ELR (cell line): ENCODE measurements at places on chromosomes 11 and 22.

DNA sequence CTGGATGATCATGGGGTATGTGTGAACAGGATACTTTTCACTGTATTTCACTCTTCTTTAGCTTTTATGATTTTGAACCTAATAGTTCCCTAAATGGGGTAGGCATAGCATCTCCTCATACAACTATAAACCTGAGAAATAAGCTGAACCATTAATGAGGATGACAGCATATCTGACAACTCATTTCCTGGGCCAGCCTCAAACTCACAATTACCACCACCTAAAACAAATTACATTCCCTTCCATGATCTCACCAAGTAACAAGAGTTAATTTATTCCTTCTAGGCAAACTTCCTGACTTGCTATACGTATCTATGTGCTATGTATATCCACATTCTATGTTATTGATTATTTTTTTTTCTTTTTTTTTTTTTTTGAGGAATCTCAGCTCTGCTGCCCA, 23.0 kb downstream of the SIK3 start:
- DNase-seq: peak; percentile 42

DNA sequence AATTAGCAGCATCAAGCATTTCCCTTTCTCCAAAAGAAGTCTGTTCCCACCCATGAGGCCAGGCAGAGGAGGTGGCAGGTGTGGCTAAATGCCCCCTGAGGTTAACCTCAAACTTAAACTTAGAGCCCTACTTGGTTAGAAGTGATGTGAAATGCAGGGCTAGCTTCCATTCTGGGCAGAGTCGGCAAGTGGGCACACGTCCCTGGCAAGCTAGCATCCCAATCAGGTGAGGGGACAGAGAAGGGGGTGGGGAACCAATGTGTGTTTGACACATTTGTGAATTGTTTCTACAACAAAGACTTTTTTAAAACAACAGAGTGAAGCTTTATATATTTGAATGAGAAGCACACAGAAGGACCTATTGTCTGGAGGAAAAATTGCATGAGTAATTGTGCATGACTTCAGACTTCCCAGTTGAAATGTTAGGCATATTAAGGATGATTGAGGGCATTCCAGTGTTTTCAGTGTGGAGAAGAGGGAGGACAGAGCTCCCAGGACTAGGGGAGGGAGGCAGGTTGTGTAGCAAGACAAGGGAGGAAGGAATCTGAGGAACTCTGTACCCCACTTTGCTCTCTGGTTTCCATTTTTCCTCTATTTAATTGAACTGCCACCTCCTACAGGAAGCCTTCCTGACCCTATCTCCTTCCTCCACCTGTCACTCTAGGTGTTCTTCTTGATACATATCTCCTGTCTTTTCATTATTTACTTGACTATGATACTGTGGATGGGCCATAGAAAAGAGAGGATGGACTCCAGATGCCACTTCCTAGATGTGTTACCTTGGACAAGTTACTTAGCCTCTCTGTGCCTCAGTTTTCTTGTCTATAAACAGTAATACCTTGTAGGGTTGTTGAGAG, 83.3 kb upstream of the PICALM start:
- DNase-seq: peak; percentile 61

DNA sequence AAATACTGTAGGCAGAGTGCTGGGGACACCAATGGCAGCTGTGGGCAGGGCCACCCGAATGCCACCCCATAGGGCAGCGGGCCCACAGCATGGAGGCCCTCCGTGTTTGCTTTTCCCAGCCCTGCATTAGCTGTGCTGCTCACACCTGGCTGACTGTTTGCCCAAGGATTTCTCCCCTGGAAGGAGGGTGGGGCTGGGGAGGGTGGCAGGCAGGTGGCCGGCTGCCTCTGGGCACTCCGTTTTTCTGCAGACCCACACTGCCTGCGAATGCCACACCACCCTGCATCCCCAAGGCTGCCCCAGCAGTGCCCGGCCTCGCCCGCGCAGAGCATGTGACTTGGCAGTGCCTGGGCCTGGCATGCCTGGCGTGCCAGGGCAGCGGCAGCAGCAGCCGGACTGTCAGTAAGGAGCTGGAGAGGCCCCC, 19.6 kb downstream of the DAGLA start:
- no peak for DNase-seq

DNA sequence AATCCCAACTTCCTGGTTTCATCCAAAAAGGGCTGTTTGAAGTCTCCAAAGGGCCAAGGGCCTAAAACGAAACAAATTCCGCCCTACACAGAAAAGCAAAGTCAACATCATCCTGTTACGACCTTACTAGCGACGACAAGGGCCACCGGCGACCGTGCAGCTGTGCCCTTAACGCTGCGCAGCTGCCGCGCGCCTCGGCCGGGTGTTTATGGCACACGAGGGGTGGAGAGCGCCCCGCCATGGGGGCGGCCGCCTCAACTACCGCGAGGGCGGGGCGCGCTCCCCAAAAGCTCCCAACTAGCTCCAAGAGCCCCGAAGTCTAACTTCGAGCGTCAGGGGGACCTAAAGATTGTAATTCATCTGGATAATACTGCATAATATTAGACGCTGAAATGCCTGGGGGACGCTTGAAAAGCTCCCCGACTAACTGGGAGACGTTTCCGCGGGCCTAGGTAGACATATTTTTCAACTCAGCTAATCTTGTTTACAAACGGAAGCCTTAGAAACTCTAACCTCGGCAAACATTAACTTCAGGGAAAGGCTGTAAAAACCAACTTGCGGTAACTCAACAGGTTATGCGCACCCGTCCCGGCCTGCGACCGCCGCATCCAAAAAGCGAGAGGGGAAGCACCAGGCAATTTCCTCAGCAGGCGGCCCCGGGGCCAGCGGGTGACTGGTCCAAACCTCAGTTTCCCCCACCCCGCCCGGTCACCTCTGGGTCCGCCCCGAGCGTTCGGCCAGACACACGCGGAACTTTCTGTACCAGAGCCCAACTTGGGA, 694 bp downstream of the TMEM123 start:
- DNase-seq: peak; percentile 71

DNA sequence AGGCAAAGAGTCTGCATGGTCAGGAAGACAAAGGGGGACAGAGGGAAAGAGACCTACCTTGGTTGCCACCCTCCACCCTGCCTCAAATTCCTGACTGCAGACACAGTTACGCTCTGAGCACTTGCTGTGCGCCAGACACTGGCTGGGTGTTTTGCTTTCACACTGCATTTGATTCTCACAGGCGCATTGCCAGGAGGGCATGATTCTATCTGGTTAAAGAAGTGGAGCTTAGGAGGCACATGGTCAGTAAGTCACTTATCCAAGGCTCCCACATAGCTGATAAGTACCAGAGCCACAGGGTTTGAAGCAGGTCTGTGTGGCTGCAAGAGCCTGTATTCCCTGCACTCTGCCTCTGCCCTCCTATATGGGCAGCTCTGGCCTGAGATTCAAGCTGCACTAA, 103.9 kb downstream of the TIMP3 start:
- no peak for DNase-seq

DNA sequence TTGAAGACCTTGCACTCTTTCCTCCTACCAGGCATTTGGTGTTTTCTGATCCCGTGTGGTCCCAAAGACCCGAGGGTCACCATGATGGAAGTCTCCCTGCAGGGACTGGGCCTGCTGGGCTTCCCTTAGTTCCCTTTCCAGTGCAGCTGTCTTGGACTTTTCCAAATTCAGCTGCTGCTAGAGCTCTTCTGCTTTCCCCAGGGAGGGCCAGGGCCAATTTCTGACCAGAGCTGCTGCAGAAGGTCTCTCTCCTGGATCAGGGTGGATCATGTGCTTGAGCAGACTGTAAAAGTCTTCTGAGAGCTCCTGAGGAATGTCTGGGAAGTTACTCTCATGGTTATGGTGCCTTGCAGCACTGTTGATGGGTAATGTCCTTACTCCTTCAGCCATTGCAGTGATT, 23.2 kb downstream of the LDLRAD3 start:
- no peak for DNase-seq

- DNase-seq: peak; percentile 12
These were observed 51.8 kb downstream of the MN1 start for GRCh38 chr22:27749597-27750225.

DNA sequence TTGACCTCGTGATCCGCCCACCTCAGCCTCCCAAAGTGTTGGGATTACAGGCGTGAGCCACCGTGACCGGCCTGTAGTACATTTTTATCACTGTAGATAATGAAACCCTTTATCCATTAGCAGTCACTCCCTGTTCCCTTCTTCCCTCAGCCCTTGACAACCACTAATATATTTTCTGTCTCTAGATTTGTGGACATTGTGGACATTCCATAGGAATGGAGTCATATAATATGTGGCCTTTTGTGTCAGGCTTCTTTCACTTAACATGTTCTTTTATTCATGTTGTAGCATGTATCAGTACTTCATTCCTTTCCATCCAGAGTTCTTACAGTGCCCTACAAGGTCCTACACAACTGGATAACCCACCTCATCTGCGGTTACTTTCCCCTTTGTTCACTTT, 30.5 kb downstream of the RRM1 start:
- peak; percentile 16 for DNase-seq

DNA sequence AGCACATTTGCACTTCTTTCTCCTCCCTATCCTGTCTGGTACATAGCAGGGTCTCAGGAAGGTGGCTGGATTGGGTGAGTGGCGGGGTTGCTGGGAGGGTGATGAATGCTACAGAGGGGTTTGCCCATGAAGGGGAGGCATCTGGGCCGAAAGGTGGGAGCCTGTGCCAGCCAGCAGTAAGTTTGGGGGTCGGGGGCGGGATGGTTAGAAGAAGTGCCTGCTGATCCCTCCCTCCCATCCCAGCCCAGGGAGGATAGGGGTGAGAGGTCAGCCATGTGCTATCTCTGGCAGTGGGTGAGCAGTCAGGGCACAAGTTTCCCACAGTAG, 2.8 kb downstream of the CD82 start:
- DNase-seq: no peak

DNA sequence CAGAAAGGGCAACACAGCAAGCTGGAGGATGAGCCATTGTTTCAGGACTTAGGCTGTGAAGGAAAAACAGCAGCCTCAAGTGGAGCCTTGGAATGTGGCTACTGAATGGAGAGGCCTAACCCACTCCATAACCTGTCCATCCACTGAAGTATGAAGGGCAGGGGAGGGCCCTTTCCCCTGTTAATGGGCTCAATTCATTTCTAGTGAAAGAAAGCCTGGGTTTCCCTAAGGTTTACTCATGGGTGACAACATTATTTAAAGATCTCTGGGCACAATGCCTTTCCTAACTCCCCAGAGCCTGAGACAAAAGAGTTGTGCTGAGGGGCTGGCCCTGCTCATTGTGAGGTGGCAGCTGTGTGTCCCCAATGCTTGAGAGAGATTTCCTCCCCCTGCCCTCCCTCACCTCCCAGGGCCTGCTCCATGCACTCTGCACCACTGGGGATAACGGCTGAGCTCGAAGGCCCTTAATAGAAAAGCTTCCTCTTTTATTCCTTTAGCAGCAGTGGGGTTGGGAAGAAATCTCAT, 83.8 kb downstream of the ME3 start:
- DNase-seq: no peak

DNA sequence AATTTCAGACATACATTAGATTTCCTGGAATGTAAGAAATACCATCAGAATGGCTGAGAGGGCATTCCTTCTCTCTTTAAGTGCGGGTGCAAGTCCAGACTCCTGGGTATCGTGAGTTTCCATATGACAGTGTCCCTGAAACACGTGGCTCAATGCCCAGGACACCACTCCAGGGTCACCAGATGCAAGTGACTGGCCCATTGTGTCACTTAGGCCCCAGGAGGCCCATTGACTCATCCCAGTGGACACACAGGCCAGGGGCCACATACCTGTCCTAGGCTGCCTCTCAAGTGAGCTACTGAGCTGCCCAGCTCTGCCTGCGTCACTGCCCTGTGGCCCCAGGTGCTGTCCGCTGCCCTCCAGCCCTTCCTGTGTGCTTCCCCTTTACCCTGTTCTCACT, 18.5 kb downstream of the FBLN1 start:
- DNase-seq: no peak

DNA sequence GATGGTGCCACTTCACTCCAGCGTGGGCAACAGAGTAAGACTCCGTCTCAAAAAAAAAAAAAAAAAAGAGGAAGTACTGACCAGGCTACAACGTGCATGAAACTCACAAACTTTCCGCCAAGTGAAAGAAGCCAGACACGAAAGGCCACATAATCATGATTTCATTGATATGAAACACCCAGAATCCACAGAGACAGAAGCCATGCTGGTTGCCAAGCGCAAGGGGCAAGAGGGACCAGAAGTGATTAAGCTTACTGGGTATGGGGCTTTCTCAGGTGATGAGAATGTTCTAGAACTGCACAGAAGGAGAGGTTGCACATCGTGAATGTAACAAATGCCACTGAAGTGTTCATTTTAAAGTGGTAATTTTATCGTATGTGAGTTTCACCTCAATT, 60.9 kb downstream of the CELSR1 start:
- DNase-seq: no peak

DNA sequence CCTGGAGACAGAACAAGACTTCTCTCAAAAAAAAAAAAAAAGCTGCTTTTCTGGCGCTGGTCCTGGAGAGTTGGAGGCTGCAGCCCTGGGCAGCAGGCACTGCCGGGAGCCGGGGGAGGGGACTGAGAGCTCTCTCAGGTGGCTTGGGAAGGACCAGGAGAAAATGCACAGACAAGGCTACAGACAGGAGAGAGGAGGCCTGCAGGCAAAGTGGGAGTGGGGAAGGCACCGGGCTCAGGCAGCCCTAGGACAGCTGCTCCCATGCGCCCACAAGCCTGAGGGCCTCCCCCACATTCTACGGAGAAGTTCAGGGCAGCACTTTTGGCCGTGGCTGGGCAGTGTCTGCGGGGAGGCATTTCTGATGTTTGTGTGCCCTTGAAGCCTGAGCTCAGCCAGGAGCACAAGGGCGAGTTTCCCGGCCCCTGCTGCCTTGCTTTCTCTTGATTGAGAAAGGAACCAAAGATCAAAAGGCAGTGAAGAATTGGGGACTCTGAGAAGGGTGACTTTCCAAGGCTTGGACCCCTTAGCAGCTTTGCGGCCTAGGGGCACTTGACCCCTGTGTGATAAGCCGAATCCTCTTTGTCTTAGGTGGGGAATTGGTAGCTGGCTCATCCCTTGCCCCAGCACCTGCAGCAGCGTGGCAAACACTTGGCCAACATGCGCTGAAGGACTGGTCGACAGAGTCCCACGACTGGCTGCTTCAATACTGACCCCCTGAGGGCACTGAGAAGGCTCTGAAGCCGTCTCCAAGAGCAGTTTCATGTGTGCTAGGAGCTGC, 35.3 kb downstream of the PPM1F start:
- no peak for DNase-seq

GRCh38 chr22:41263704-41264103, 22.3 kb downstream of the RANGAP1 start:
- no peak for DNase-seq

GRCh38 chr11:50247309-50247874, 214.7 kb downstream of the OR4C45 start:
- DNase-seq: no peak

- DNase-seq: no peak
These were observed 257.4 kb upstream of the UBASH3B start for GRCh38 chr11:122398167-122398566.

GRCh38 chr22:44068422-44069191, 44.5 kb downstream of the PARVB start:
- no peak for DNase-seq
